ENCODE measurements at places on chromosomes 2 and 18. TPM values are rescaled to one million over a fixed set of nuclear protein-coding genes. Genes with fewer than 3 reads are reported as not detected.

TRAK2 gene
- total RNA-seq = 24.4 TPM

QPCT gene
- total RNA-seq = 7.4 TPM

ADAM23 gene
- total RNA-seq = 6.1 TPM

PDE6D gene
- 25.8 TPM for total RNA-seq

AQP12A gene
- not detected for total RNA-seq

SPDYA gene
- 2.0 TPM for total RNA-seq

ZNF2 gene
- 4.8 TPM for total RNA-seq

All from Calu3 (cell line).